ENCODE measurements at places on chromosomes 1 and 21. TPM values are rescaled to one million over a fixed set of nuclear protein-coding genes. Genes with fewer than 3 reads are reported as not detected.
A peak's percentile ranks its signal among the peaks of the same experiment; 100 is the strongest.

DNA sequence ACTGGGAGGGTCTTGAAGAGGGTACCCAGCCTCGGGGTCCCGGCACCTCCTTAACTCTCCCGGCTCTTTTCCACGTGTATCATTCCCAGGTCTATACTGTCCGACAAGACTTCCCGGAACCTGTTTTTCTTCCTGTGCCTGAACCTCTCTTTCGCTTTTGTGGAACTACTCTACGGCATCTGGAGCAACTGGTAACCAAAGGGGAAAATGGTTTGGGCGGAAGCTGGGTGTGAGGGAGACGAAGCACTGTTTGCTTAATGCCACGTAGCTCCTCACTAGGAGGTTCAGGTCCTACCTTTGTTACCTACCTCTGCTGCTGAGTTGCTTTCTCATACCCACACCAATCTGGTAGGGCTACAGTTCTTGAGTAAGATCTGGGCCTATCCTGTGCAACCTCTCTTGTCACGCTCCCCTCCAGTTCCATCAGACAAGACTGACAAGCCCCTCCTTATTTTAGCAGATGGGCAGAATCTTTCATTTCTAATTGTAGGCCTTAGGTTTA, 642 bp downstream of the SLC30A7 start:
- peak overlapping the region; percentile 98 for H3K27ac ChIP-seq
- no peaks in the 10 kb centered on the region for H3K27me3 ChIP-seq
- DNase-seq, result peak; percentile 43
- peaks cover 11% of the 10 kb centered on the region for H3K36me3 ChIP-seq

AMIGO1 gene
- total RNA-seq, result 3.5 TPM

GRCh38 chr1:40736085-40736531, 44.6 kb downstream of the NFYC start:
- H3K27ac ChIP-seq, result no peak overlapping the region
- no peak overlapping the region for H3K4me3 ChIP-seq
- H3K27me3 ChIP-seq, result no peaks in the 10 kb centered on the region
- H3K36me3 ChIP-seq, result peaks cover 20% of the 10 kb centered on the region

- no peak overlapping the region for H3K4me3 ChIP-seq
- H3K27me3 ChIP-seq, result no peaks in the 10 kb centered on the region
- H3K27ac ChIP-seq, result no peak overlapping the region
Measured at GRCh38 chr1:39266269-39266668, 61.8 kb downstream of the MACF1 start.

DNA sequence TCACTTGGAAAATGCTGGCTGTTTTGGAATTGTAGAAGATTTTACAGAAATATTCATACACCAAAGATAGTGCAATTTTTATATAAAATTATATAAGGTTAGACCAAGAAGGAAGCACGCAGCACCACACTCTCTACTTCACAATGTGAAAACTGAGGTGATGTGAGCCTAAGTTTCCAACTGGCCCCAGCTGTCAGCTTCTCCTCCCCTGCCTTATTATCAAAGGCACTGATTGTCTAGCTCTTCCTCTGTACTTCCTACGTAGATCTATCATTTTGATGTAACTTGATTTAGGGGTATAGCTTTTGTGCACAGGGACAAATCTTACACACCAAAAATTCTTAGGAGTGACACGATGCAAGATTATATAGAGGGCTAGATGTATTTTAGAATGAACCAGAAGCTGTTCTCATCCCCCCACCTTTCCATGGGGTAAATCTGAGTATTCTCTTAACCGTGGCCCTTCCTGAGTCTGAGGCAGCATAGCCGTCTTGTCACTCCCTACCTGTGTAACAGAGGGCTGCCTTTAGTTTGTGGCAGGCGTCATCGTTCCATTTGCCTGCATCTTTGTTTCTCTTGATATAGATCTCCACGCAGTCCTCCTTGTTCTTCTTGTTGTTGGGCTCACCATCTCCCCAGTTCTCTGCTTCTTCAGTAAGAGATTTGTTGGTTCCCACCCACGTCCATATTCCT, 3.4 kb downstream of the SELL start:
- H3K27ac ChIP-seq, result no peak overlapping the region
- H3K4me3 ChIP-seq, result peak overlapping the region; percentile 6
- H3K36me3 ChIP-seq, result no peaks in the 10 kb centered on the region
- no peaks in the 10 kb centered on the region for H3K27me3 ChIP-seq

DNA sequence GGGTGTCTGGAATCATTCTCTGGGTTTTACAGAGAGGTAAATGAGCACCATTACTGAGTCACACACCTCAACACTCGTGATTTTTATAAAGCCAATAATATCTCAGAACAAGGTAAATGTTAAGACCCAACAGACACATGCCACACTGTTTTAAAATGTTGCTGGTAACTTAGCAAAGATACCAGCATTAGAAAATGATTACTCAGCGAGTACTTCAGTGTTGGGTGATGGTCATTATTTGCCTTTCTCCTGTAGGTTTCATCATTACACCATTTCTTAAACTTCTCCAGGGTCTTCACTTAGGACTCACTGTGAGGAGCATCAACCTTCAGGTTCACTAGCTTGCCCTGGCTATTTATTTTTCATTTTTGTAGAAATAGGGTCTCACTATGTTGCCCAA, 6.9 kb upstream of the C4BPB start:
- no peak overlapping the region for H3K4me3 ChIP-seq
- no peaks in the 10 kb centered on the region for H3K27me3 ChIP-seq
- peaks cover 28% of the 10 kb centered on the region for H3K4me1 ChIP-seq
- peaks cover 9% of the 10 kb centered on the region for H3K36me3 ChIP-seq
- no peak for DNase-seq

All from stomach (tissue), 19 donors.